NCI-H1105 (cell line): ENCODE measurements at places on chromosomes 2 and 18.
A peak's percentile ranks its signal among the peaks of the same experiment; 100 is the strongest.

DNA sequence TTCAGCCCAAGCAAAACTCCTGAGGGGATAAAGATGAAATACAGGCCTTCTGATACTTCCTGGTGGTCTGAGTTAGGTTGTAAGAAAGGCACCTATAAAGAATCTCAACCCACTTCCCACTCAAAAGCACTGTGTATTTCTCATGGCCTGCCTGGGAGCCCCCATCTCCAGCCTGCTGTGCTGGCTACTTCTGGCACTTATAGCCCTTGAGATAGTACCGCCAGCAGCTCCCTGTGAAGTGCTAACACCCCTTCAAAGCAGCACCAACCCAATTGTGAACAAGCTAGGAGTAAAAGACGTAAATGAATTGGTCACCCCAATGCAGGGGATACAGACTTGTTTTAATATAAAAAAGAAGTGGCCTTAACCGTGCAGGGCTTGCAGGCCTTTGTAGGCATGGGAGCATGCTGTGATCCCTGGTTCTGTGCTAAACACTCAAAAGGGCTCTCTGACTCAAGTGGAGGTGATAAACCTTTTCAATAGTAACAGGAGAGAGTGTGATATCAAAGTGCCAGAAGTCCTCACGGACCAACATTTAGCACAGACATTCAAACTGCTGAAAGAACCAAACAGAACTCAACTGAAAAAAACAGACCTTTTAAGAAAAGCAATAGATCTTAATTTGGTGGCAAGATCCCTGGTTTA is 80.8 kb downstream of the RTN4 start:
- no peak for DNase-seq

GRCh38 chr2:196592331-196592910 is 47.1 kb upstream of the CCDC150 start:
- peak; percentile 56 for DNase-seq

- DNase-seq, result no peak
Measured at GRCh38 chr2:186582698-186583097, 7.2 kb upstream of the ITGAV start.

- peak; percentile 15 for DNase-seq
Measured at GRCh38 chr18:78528411-78529258, 451.0 kb upstream of the SALL3 start.

- no peak for DNase-seq
Measured at GRCh38 chr18:77897606-77898005, 648.0 kb downstream of the GALR1 start.

DNA sequence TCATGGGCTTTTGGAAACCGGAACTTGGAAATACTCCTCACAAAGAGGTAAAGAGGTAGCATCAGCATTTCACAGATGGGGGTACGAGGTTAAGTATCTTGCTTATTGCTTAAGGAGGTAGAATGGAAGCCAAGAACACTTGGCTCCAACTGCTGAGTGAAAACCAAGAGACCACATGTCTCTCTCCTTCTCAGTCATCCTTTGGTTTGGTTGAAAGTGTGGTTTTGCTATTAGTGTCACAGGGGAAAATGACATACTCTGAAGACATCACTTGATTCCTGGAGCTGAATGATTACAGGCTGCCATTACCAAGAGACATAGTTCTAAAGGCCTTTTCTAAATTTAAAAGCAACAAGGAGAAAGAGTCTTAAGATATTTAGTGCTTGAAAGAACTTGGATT is 41.5 kb downstream of the ANTXR1 start:
- DNase-seq, result no peak

GRCh38 chr18:62655520-62656219 is 59.7 kb upstream of the PHLPP1 start:
- no peak for DNase-seq

DNA sequence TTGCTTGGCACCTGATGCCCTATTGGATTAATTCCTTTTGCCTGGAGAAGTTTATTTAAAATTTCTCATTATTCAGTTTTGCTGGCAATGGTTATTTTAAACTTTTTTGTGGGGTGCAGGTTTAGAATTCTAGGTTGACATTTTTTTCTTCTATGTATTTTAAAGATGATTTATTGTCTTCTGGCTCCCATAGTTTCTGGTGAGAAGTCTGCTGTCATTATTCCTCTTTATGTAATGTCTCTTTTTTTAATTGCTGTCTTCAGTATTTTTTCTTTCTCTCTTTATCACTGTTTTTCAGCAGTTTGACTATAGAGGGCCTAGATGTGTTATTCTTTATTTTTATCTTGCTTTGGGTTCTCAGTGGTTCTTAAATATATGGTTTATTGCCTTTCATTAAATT is 182.2 kb upstream of the STON1 start:
- DNase-seq, result no peak

GRCh38 chr2:230127195-230127594 is 58.5 kb upstream of the SLC16A14 start:
- DNase-seq, result no peak

DNA sequence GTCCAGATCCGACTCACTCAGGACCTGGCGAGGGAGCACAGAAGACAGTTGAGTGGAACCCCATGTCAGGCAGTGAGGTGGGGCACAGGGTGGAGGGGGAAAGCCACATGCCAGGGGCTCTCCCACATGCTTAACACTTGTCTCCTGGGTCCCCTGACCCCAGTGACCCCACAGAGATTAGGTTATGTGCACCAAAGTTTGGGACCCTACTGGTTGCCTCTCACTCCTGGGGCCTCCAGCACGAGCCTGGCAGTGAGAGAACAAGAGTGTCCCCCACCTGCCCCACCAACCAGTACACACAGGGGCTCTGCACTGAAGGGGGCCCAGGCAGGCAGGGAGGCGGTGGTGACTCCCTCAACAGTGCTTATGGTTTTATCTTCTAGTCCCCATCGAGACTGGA is 58.3 kb downstream of the CIB4 start:
- DNase-seq, result no peak

DNA sequence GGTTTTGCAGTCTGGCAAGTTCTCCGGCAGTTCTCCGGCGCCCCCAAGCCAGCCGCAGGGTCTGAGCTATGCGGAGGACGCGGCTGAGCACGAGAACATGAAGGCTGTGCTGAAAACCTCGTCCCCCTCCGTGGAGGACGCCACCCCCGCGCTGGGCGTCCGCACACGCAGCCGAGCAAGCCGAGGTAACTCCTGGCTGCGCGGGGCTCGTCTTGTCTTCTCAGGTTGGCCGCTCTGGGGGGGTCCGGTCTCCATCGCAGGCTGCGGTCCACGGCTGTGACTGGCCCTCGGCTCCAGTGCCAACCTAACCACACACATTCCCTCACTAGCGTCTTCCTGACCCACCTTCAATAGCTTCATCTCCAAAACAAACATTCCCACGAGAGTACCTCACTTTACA is 68.2 kb downstream of the TPGS2 start:
- no peak for DNase-seq

- no peak for DNase-seq
Measured at GRCh38 chr2:88114889-88115288, 13.0 kb downstream of the FABP1 start.

- no peak for DNase-seq
Measured at GRCh38 chr2:2026252-2026831, 282.0 kb upstream of the PXDN start.

DNA sequence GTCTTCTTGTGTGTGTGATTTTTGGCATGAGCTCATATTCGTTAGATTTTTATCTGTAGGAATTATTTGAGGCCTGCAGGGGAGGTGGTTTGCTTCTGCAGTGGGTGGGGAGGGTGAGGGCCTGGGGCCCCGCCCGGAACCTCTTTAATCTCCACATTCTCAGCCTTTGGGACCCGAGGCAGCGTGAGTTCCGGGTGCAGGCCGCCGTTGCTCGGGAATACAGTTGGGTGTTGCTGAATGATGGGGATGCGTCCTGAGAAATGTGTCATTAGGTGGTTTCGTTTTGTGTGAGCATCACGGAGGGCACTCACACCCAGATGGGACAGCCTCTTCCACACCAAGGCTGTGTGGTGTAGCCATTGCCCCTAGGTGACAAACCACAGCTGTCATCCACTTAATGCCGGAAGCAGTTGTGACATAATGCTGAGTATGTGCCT is 13.7 kb upstream of the GAL3ST2 start:
- DNase-seq, result no peak

DNA sequence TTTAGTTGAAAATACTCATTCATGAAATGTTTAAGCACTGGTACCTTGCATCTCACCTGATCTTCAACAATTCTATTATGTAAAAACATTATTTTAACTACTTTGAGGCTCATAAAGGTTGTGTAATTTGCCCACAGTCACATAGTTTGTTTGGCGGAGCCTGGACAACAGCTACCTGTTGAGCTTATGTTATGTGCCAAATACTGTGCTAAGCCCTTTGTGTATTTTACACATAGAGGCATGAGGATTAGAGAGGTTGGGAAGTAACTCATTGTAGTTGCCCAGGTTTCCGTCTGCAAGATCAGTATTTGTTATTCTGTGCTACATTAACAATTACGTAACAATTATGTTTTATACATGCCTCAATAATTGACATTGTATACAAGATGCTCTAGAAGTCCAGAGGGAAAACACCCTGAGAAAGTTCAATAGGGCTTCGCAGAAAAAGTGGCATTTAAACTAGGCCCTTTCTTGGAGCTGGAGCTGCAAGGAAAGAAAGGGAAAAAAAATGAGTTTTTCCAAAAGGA is 80.4 kb downstream of the BOLA3 start:
- DNase-seq, result no peak

GRCh38 chr2:183630964-183631363 is 506.7 kb downstream of the NUP35 start:
- DNase-seq, result no peak

GRCh38 chr18:79905993-79906392 is 45.5 kb downstream of the SLC66A2 start:
- DNase-seq, result no peak

- DNase-seq, result no peak
Measured at GRCh38 chr2:67716895-67717396, 319.8 kb downstream of the ETAA1 start.

DNA sequence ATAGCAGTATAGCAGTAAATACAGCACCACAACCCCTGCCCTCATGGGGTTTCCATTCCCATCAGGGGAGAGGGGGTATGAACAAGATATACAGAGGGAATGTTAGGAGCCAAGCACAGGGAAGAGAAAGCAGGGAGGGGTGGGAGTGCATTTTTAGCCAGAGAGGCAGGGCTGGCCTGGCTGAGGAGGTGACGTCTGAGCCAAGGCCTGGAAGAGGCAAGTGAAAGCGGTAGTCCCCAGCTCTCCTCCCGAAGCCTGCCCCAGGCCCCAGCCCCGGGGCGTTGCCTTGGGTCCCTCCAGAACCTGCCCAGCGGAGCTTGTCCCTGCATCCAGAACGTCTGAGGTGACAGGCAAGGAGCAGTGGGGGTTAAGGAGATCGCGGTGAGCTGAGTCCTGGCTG is 45.1 kb upstream of the FOSL2 start:
- no peak for DNase-seq

GRCh38 chr2:9819551-9819950 is 23.7 kb upstream of the TAF1B start:
- DNase-seq, result no peak

- peak; percentile 34 for DNase-seq
Measured at GRCh38 chr2:157627594-157628476, 829 bp downstream of the ACVR1C start.

GRCh38 chr2:41326851-41327250 is 721.0 kb upstream of the PKDCC start:
- no peak for DNase-seq

DNA sequence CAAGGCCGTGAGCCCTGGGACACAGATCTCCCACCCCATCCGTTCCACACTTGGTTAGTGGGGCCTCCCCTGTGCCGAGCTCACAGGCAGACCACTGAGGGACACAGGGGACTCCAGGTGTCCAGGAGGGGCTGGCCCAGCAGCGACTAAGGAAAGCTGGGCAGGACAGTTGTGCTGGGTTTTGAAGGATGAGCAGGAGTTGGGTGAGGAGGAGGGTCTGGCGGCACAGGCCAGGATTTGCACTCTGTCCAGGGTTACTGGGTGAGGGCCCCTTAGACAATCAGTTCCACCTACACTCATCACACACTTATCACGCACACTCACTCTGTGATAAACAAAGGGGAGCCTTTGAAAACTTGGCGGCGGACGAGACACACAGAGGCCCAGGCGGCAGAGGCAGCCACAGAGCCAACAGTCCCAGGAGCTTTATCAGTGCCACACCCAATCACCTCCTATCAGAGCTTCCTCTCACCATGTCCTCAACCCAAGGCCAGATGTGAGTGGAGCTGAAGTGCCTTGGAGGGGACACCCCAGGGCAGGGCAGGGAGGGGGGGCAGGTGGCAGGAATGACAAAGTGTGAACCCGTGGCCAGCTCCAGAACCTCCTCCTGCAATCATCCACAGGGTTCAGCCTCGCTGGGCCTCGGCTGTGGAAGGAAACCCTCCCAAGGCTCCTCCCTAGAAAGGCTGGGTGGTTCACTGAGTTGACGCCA is 26.6 kb downstream of the BIN1 start:
- DNase-seq, result no peak

GRCh38 chr2:39623917-39624316 is 41.8 kb upstream of the TMEM178A start:
- peak; percentile 22 for DNase-seq

DNA sequence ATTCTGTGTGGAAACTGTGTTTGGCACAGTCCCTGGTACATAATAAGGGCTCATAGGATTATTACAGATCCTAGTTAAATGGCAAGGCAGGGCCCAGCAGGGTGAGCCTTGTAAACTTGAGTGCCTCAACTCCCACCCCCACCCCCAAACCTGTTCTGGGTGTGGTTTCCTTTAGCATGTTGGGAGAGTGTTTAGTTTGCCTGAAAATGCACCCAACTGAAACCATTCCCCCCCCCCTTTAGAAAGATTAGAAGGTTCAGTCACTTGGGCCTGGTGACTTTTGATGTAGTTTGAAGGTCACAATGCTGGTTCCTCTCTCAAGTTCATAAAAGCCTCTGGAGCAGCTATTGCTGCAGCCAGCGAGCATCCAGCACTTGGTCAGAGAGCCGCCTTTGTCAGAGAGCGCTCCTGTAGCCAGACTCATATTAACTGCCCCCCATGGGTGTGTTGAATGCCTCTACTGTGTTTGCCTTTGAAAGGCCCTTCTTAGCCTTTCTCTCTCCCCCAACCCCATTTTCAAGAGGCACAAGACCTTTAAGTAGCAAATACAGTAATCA is 113.7 kb downstream of the SPTBN1 start:
- DNase-seq, result no peak

DNA sequence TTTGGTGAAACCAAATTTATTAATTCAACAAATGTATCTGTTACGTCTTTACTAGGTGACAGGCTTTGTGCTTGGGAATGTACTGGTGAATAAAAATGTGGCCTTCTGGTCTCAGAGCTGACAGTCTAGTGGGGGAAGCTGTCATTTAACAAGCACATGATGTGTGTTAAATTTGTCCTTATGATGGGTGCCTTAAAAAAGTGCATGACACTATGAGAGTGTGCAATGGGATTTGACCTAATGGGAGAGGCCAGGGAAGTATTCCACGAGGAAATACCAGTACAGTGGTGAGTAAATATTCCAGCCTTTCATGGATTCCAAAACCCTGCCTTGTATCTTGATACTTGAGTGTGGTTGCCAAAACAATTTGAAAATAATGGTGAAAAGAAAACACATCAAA is 308.9 kb downstream of the PLCL1 start:
- DNase-seq, result no peak

DNA sequence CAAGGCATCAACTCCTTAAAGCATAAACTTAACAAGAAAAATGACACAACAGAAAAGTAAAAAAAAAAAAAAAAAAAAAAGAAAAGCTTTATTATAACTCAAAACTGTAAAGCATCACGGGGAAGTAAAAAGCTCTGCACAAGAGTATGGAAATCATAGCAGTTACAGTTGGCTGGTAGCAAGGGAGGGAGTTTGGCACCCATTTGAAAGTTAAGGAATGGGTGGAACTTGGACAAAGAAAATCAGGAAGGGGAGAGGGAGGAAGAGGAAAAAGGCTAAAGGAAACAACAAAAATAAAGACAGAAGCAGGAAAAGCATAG is 8.6 kb downstream of the KLF7 start:
- no peak for DNase-seq

- no peak for DNase-seq
Measured at GRCh38 chr2:152499896-152500735, 165.1 kb downstream of the FMNL2 start.
